Activated CD8-positive, alpha-beta memory T cell treated with anti-CD3 and anti-CD28 coated beads for 24 hours (primary cell): ENCODE measurements at places on chromosomes 11 and 22.

- no peak for DNase-seq
Measured at GRCh38 chr11:10328314-10329098, 23.6 kb downstream of the ADM start.

DNA sequence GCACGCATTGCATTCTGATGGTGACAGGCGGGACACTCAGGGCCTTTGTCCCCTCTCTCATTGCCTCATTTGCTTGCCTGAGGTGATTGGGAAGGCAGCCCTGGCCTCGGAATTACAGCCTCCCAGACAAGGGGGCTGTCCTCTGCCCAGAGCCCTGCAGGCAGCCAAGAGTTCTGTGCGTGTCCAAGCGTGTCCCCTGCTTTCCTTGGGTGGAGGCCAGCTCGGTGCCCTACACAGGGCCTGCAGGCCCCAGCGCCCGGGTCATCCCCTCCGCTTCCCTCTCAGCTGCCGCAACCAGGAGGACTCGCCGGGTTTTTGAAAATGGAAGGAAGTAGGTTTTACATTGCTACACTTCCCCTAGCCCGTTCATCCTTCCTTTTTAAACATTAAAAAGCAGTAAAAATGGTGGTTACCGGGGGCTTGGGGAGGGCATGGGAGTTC is 1.9 kb downstream of the GRAMD4 start:
- DNase-seq: no peak

DNA sequence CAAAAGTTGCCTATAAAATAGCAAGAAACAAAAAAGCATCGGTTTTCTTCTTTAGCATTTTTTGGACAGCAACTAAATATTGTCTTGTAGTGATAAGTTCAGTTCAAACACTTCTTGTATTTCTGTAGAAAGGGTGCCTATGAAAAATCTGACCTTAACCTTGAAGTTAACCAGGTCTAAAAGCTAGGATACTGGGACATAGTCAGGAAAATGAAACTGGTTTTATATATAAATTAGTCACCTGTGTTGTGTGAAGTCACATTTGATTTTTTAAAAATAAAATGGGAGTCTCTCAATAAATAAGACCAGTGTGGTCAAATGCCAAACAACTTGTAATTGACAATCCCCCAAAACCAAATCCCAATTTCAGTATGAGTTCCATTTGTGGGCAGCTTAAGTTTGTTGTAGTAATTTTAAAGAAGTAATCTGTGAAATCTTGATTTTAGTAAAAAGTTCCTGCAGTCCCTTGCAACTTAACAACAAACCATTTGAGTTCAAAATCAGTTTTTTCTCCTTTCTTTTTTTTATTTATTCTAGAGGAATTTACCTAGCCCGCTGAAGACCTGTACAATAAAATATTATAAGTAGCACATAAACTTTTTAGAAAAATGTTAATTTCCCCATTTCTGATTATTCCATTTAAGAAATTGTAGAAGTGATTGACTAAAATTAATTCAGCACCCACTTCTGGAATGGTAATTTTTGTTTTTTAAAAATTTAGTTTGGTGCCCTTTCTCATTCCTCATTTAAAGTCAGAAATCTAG is 84.5 kb upstream of the PPARA start:
- DNase-seq: no peak

GRCh38 chr11:114664641-114665040 is 13.7 kb upstream of the NXPE2 start:
- no peak for DNase-seq

DNA sequence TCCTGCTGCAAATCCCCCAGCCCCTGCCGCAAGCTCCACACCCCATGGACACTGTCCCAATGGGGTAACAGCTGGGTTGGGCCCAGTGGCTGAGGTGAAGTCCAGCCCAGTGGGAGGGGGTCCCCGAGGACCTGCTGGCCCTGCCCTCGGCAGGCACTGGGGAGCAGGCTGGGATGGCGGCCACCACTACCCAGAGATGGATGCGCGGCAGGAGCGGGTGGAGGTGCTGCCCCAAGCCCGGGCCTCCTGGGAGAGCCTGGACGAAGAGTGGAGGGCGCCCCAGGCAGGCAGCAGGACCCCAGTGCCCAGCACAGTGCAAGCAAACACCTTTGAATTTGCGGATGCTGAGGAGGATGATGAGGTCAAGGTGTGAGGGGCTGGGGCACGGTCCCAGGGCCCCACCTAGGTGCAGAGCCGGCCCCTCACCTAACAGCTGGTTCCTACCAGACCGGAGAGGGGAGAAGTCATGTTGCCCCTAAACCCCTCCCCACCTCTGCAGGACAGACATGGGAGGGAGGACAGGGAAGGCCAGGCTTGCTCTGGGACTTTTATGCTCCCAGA is 8.2 kb downstream of the CDC42EP1 start:
- no peak for DNase-seq

DNA sequence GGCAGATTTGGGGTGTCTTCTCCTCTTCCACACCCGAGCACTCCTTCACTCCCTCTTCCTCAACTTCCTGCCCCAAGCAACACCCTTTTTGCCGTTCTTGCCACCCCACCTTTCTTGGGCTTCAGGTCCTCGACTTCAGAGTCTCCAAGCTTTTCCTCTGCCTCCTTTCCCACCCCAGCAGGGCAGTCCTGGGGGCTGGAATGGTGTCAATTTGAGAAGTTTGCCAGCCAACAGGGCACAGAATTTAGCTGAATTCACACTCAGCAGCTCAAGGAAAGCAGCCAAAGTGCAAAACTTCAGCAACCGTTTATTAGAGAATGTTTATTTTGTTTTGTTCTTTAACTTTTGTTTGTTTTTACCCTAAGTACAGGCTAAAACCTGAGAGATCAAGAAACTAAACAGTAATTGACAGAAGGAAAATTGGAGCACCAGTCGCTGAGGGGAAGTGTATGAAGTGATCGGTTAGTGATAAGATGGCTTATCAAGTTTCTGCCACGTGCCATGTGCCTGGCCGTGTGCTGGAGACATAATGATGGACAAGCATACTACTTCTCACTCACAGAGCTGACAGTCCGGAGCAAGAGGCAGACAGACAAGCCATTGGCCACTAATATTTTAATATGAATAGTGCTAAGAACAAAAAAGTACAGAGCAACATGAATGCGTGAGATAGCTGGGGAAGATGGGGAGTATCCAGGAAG is 44.4 kb downstream of the AHNAK start:
- no peak for DNase-seq

DNA sequence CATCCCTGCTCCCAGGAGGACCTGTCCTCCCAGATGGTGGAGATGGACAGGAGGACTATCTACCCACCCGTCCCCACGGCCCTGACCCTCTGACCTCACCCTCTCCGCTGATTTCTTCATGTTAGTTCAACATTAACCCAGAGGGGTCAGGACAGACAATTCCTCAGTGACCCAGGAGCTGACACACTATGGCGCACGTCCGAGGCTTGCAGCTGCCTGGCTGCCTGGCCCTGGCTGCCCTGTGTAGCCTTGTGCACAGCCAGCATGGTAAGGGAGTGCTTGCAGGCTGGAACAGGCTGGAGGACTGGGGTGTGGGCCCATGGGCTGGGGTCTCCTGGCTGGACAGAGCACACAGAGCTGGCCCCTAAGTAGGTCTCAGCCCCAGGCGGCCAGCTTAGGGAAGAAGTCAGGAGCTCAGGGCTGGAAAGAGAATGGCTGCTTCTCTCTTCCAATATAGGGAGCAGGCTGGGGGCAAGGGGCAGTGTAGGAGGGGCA is at the start of gene F2:
Gene F2, plus strand, starts transcription at position 166 of the 495 bp plus-strand sequence. Its CDS starts 23 bp downstream, at position 189.
- DNase-seq: no peak

DNA sequence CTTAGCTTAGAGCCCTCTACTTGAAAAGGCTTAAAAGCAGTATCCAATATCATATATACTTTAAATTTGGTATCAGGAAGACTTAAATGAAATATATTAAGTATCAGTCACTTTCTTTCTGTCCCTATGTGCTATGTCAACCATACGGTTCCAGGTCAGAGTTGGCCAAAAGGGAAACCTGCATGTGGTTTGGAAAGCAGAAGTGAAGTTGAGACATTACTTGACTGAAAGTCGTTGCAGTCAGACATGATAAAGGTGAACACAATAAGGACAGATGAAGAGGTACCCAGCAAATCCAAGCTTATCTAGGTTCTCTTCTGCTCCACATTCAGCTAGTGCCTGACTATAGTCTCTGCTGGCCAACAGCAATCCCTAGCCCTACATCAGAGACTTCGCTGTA is 336.8 kb downstream of the KCNA4 start:
- no peak for DNase-seq

GRCh38 chr22:45760682-45761081 is 89.0 kb downstream of the ATXN10 start:
- no peak for DNase-seq

DNA sequence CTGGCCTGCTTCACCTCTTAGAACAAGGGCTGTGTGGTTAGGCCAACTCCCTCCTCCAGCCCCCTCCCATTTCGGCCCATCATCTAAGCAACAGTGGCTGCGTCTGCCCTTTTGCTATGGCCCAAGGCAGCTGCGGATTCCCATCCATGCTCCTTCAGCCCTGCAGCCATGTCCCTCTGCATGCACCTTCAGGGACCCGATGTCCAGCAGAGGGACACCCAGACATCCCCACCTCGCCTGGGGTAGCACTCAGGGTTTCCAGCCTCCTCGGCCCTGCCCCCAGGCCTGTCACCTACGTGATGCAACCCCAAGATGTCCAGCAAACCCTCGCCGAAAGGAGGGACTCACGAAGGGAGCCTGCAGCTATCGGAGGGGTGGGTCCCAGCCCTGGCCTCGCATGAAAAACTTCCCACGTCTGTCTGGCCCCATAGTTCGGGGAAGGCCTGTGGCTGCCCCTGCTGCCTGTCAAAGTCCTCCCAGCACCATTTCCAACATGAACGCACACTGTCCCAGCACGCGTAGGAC is 194.4 kb downstream of the CTTN start:
- DNase-seq: no peak

GRCh38 chr11:90556606-90557005 is 333.8 kb upstream of the CHORDC1 start:
- no peak for DNase-seq

- DNase-seq: no peak
Measured at GRCh38 chr11:9092072-9092471, 673 bp upstream of the SCUBE2 start.

DNA sequence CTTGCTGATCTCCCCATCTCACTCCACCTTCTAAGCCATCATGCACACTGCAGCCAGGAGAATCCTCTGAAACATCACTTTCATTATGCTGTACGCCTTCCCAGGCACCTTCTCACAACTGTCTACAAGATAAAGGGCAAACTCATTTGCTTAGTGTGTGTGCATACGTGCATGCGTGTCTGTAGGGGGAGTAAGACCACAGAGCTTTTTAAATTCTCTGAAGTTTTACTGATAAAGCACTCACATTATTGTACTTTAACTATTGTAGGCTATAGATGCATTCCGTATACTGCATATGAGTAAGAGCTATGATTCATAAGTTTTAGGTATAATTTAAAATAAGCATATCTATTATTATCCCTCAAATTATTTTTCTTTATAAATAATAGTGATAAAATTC is 15.3 kb upstream of the ANKK1 start:
- DNase-seq: no peak

- no peak for DNase-seq
Measured at GRCh38 chr11:14554959-14555358, 34.8 kb upstream of the PSMA1 start.

GRCh38 chr11:43984519-43985385 is 42.3 kb downstream of the C11orf96 start:
- DNase-seq: no peak

- DNase-seq: no peak
Measured at GRCh38 chr11:122862091-122862490, 20.5 kb upstream of the JHY start.

DNA sequence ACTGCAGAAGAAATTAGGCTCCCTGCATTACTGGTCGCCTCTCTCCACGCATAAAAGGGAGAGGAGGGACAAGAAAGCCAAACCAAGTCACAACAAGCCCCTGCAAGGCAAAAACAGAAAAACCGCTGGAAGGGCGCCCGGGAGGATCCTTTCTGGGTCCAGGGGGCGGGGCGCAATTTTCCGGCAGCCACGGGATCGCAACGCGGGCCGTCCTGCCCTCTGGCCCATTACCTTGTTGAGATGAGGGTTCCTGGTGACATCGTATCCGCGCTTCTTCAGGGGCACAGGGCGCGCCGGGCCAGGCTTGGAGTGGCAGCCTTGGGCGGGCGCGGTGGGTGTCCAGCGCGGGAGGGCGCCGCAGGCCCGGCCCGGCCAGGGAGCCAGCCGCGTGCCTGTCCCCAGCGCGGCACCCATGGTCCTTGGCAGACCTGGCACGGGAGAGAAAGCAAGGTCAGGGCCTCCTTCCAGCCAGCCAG is 847 bp downstream of the ME3 start:
- no peak for DNase-seq

DNA sequence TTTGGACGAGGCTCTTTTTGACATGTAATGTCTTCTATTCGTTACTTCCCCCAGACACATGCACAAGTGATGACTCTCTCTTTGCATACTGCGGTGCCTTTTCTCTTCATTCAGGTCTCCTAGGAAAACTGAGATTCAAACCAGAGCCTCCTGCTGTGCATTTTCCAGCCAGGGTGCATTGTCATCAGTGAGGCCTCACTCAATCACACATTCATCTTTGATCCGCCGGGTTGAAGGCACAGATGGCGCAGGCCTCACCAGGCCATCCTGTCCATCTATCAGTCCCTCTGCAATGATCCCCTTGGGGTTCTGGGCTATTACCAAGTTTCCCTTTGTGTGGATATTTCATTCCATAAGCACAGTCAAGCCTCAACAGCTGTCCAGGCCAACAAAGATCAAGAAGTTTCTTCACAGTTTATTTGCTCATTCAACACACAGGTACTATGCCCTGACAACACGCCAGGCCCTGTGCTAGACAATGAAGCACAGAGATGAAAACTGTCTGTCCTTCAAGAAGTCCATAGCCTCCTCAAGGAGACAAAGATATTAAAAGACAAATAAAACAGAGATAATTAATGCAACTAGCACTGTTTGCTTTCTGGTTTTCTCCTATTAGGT is 107.8 kb downstream of the LARGE1 start:
- DNase-seq: no peak

DNA sequence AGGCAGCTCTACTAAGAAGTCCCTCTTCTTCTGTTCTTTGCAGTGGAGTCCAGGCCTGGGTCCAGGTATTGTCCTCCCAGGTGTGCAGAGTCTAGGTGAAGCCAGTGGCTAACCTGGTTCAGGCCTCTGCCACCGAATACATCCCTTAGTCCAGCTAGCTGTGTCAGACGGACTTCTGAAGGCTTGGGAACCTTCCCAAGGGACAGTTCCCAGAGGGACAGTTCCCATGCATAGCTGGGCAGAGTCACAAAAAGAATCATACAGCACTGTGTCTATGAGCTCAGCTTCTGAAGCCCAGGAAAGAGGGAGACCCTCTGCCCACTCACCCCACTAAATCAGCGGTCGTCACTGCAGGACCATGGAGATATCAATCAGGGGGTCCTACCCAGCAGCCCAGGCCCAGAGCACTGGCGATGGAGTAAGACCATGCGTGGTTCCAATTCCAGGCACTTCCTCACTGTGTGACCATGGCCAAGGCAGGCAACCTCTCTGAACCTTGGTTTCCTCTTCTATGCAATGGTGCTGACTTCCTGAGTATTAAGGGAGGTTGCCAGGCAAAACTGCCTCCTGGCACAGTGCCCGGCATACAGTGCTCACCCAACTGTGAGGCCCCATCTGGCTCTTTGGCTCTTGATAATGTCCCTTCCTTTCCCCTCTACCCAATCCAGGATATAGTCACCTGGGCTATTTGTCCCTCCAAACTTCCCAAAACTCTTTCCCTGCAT is 3.4 kb downstream of the MS4A10 start:
- DNase-seq: no peak

GRCh38 chr22:39459681-39460080 is 2.9 kb downstream of the MGAT3 start:
- DNase-seq: no peak

GRCh38 chr22:49779853-49780697 is 47.6 kb downstream of the BRD1 start:
- DNase-seq: no peak

- no peak for DNase-seq
Measured at GRCh38 chr11:105321696-105322095, 182.1 kb upstream of the CARD18 start.
